ENCODE measurements at places on chromosomes 16 and 17.

- DNase-seq, result no peak
Measured at GRCh38 chr17:74430385-74430705, 1.5 kb upstream of the GPRC5C start.

- no peak for DNase-seq
Measured at GRCh38 chr16:7584561-7584960, 251.9 kb downstream of the RBFOX1 start.

- DNase-seq, result no peak
Measured at GRCh38 chr17:17504341-17505140, 8.3 kb upstream of the RASD1 start.

DNA sequence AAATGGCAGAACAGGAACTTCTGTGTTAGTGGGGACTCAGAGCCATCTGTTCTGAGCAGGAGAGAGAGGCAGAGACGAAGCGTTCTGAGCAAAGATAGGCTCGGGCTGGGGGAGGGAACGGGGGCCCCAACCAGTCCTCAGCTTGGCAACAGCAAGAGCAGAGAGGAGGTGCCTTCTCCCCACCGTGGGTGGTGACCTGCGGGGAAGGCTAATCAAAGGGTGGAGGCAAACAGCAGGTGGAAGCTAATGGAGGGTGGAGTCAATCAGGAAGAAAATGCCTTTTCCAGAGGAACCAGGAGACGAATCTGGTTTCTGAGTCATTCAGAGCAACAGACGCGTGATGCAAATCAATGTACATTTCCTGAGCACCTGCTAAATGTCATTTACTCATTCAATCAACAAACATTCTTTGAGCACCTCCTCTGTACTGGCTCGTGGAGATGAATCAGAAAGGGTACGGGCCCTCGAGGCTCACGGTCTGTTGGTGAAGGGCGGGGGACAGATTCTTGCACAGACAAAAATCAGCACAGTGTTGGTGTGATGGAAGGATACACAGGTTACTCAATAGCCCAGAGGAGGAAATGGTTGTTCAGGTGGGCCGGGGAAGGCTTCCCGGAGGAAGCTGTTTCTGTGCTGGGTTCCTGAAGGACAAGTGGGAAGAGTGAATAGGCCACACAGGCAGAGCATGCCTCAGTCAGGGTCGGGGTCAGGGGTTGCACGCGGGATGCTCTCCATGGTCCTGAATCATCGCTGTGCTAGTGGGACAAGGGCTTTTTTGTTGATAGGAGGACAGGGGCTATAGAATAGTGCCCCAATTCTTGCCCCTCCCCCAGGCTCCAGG, 5.7 kb upstream of the SPNS2 start:
- no peak for DNase-seq

DNA sequence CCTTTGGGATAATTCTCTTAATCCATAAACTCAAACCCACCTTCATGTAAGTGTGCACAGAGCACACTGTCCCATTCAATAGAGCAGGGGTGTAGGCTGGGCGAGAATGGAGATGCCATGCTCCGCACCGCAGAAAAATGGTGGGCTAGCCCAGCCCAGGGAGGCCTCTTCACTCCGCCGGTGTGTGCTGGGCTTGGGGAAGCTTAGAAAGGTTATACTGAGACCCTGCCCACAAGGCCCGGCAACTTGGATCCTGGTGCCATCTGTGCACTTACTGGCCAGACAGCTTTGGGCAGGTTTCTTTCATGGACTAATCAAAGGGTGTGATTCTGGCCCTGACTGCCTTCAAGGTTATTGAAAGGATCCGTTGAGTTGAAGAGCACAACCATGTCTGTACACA, 3.7 kb upstream of the STAT5A start:
- no peak for DNase-seq

DNA sequence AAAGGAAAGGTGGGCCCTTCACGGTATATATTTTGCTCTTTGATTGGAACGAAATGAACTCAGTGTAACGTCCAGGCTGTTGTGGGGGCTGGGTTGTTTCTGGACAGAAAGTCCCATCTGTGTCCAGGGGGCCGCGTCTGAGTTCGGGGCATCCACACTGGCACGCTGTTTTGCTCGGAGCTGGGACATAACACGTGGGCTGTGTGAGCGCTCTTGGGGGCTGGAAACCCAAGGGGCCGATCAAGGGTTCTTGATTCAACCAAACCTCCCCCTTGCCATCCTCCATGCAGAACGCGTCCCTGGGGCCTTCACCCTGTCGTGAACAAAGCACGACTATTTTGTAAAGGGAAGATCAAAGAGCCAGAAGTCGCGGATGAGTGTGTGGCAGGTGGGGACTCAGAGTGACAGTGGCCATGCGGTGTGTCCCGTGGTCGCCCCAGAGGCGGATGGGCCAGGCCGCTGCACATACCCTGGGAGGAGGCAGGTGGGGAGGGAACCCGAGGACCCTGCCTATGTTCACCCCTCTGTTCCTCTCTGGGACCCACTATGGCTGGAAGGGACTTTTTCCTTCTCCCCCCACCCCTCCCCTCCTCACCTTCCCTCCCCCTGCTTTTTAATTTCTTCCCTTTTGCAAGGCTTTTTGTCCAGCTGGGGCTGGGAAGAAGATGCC, 387.2 kb downstream of the SEC14L1 start:
- no peak for DNase-seq

DNA sequence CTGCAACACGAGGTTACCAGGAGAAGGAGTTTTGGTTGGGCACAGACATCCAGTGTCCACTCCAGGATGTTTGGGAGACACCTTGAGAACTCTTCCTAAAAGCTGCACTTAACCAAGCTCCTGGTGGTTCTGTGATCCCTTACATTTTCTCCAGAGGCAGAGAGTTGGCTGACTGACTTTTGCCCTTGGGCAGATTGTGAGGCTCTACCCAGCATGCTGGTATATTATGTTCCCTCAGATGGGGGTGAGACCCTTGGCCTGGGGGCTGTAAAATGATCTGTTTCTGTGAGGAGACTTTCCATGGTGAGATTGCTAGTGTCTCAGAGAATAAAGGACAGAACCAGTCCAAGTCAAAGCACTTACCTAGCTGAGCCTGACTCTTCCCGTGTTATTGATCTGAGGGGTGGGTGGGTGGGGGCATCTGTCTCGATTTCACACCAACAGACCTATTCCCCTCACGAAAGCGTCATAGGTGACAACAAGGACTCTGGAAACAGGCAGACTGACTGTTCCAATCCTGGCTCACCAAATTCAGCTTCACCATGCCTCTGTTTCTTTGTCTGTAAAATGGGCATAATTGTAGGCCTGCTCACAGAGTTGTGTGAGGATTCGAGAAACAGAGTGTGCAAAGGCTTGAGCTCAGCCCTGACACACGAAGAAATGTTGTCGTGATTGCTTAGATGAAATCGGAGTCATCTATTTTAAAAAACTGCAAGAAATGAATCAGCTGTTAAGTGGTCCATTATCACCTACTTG, 12.2 kb downstream of the USB1 start:
- no peak for DNase-seq

- no peak for DNase-seq
Measured at GRCh38 chr16:82092711-82093110, 57.7 kb downstream of the HSD17B2 start.

DNA sequence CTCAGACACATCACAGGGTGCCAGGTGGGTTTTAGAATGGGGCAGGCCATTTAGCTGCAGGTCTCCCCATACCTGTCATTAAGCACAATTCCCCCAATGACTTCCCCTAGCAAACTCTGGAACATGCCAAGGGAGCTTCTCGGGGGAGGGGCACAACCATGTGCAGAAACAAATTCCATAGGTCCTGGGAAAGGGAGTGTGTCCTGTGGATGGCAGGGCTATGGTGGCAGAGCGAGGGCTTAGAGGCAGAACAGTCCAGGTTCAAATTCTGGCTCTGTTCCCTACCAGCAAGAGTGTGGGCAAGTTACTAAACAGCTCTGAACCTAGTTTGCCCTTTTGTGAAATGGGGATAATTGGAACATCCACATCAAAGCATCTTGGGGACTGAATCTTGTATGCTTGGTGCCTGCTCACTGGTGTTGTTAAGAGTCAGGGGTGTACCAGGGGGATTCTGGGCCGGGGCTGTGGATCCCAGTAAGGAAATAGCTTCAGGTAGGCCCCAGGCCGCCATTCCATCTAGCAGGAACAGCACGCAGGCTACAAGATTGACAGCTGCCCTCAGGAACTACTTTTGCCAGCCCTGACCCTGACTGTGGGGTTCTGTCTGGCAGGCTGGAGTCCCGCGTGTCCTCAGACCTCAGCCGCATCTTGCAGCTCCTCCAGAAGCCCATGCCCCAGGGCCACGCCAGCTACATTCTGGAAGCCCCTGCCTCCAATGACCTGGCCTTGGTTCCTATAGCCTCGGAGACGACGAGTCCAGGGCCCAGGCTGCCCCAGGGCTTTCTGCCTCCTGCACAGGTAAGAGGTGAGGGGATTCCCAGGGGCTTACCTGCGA, 5.6 kb upstream of the DCAF7 start:
- no peak for DNase-seq

GRCh38 chr16:2999929-3000328, 12.8 kb upstream of the CLDN9 start:
- DNase-seq, result no peak

- no peak for DNase-seq
Measured at GRCh38 chr17:29667969-29668368, 45.3 kb upstream of the CORO6 start.

DNA sequence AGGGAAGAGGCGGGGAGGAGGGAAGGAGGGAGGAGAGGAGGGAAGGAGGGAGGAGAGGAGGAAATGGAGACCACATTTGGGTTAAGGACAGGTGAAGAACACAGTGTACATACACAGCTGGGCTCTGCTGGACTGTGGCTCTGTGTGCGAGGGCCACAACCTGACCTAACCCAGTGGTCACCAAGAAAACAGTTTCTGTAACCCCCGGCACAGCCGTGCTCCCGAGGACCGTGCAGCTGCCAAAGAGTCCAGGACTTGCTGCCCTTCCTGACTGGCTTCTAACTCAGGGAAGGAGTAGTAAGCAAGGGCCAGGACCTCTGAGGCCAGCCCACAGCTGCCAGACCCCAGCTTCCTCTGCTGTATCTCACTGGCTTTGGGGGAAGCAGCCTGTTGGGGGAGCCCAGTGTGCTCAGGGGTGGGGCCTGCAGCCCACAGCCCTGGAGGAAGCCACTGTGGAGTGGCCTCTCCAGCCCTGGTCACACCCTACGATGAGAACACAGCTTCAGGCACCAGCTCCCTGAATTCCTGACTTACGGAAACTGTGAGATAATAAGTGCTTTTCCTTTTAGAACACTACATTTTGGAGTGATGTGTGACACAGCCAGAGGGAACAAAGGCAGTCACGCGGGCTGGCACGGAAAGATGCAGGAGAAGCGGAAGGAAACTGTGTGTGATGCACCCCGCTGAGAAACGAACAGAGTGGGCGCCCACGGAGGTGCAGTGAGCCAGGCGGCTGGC, 32.3 kb downstream of the SLC7A5 start:
- DNase-seq, result no peak

Measured in activated CD4-positive, alpha-beta T cell treated with anti-CD3 and anti-CD28 coated beads, Interleukin-2, amount 50 U/mL, for 4 hours (primary cell).